ENCODE measurements at places on chromosomes 11 and 22. TPM values are rescaled to one million over a fixed set of nuclear protein-coding genes. Genes with fewer than 3 reads are reported as not detected.
A peak's percentile ranks its signal among the peaks of the same experiment; 100 is the strongest.

The APOBEC3B gene
- total RNA-seq: 6.8 TPM

GRCh38 chr11:57776577-57777210, 15.1 kb downstream of the CTNND1 start:
- no peaks in the 10 kb centered on the region for H3K27me3 ChIP-seq
- H3K4me1 ChIP-seq: peaks cover 5% of the 10 kb centered on the region
- DNase-seq: no peak
- no peak overlapping the region for H3K4me3 ChIP-seq
- H3K36me3 ChIP-seq: no peaks in the 10 kb centered on the region

The PRR33 gene
- total RNA-seq: not detected

The NOX4 gene
- 0.80 TPM for total RNA-seq

- no peak overlapping the region for H3K27ac ChIP-seq
- peaks cover 88% of the 10 kb centered on the region for H3K36me3 ChIP-seq
- no peaks in the 10 kb centered on the region for H3K27me3 ChIP-seq
These were observed 17.2 kb downstream of the POLR3H start for GRCh38 chr22:41526830-41527799.

The SLC16A8 gene
- 1.3 TPM for total RNA-seq

GRCh38 chr11:91761406-91762025, 463.1 kb upstream of the FAT3 start:
- no peak for DNase-seq
- H3K4me3 ChIP-seq: no peak overlapping the region
- H3K27me3 ChIP-seq: no peaks in the 10 kb centered on the region
- no peak overlapping the region for H3K27ac ChIP-seq
- H3K4me1 ChIP-seq: no peaks in the 10 kb centered on the region

DNA sequence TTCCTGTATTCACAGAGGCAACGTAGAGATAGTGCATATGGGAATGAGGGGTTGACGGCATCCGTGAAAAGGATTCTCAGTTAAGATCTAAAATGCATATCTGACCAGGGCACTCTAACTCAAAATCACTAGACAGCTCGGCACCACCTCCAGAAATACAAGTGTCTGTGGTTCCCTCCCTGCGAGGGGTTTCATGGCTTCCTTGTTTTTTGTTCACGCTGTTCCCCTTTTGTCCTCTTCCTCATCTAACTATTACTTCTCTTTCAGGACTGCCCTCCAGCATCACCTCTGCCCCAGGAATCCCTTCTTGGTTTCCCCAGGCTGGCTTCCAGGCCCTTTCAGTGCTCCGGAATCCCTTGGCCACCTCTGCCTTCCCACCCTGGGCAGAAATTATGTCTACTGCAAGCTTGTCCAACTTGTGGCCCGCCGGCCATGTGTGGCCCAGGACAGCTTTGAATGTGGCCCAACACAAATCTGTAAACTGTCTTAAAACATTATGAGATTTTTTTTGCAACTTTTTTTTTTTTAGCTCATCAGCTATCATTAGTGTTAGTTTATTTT, 159.9 kb downstream of the FBXO7 start:
- H3K27me3 ChIP-seq: no peaks in the 10 kb centered on the region
- no peaks in the 10 kb centered on the region for H3K36me3 ChIP-seq
- DNase-seq: no peak
- peaks cover 18% of the 10 kb centered on the region for H3K4me1 ChIP-seq
- H3K27ac ChIP-seq: no peak overlapping the region

GRCh38 chr11:60925868-60926267, 1.6 kb downstream of the TMEM132A start:
- no peak overlapping the region for H3K4me3 ChIP-seq
- H3K4me1 ChIP-seq: peaks cover 7% of the 10 kb centered on the region
- no peak overlapping the region for H3K27ac ChIP-seq
- peaks cover 25% of the 10 kb centered on the region for H3K36me3 ChIP-seq
- H3K27me3 ChIP-seq: peaks cover 74% of the 10 kb centered on the region
- DNase-seq: no peak

The PGA4 gene
- total RNA-seq: 0.66 TPM

GRCh38 chr22:45064313-45065278, 54.8 kb upstream of the PHF21B start:
- no peak overlapping the region for H3K4me3 ChIP-seq
- H3K4me1 ChIP-seq: peaks cover 3% of the 10 kb centered on the region
- H3K27ac ChIP-seq: peak overlapping the region; percentile 58
- DNase-seq: peak; percentile 28
- H3K36me3 ChIP-seq: no peaks in the 10 kb centered on the region

DNA sequence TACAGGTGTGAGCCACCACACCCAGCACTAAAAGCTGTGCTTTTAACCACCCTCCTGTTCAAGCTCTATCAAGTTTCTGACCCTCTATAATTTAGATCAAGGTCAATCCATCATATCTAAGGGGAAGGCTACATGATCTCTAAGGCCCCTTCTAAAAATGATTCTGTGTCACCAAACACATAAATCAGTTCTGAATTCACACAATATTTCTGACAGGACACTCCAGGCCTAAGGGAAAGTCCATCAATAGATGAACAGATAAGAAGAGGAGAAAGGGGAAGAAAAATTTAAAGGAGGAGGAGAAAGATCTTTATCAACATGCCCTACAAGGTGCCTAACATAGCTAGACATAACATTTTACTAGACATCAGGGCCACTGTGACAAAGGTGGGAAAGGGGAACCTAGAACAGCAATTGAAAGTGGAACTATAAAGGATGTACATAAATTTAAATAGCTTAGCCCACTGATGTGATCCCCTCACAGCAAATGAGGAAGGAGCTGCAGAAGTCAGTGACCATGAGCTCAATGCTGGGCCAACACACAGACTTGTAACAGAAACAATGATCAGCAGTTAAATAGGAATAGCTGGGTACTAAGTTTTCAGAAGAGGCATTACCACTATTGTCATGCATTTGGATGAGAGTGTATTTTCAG, 4.7 kb downstream of the PRCP start:
- H3K4me3 ChIP-seq: no peak overlapping the region
- H3K27ac ChIP-seq: no peak overlapping the region

DNA sequence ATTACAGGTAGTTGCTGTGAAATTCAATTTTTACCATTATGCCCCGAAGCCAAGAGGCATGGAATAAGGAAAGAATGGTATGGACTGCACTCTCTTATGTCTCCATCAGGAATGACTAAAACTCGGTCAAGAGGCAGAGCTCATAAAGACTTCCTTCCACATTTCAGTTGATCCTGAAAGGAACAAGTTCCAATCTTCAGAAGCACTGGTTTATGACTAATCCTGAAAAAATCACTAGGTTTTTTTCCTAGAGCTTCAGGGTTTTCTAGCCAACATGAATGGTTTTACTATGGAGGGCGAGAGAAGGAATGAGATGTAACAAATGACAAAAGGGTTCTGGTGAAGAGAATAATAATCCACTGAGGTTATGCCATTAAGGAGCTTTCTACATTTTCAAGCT, 832.2 kb downstream of the NTM start:
- no peak for DNase-seq
- no peak overlapping the region for H3K27ac ChIP-seq
- no peaks in the 10 kb centered on the region for H3K27me3 ChIP-seq
- no peaks in the 10 kb centered on the region for H3K36me3 ChIP-seq
- no peaks in the 10 kb centered on the region for H3K4me1 ChIP-seq
- no peak overlapping the region for H3K4me3 ChIP-seq

DNA sequence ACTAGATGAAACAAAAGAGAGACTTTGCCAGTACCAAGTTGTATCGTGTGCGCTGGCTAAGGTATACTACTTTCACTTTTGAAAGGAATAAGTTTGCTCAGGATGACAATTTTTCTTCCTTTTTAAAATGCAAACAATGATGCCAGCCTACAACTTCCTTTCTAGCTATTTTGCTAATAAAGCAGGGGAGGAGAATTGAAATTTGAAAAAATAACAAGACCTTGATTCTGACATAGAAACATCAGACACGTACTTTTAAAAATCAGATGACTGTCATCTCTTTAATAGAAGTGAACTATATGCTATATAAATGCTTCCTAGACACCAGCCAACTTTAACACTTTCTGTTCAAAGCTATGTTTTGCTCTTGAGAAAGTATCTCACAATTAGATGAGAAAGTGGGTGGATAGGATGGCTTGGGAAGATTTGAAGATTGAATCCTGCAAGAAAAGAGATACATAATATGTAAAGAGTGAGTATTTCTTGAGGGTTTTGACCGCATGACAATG, 41.7 kb upstream of the BLID start:
- DNase-seq: no peak
- peaks cover 4% of the 10 kb centered on the region for H3K4me1 ChIP-seq
- no peak overlapping the region for H3K4me3 ChIP-seq

- H3K4me1 ChIP-seq: peaks cover under 1% of the 10 kb centered on the region
- no peaks in the 10 kb centered on the region for H3K27me3 ChIP-seq
- H3K4me3 ChIP-seq: no peak overlapping the region
- H3K27ac ChIP-seq: no peak overlapping the region
- H3K36me3 ChIP-seq: no peaks in the 10 kb centered on the region
- DNase-seq: no peak
These were observed 97.3 kb downstream of the COMMD9 start for GRCh38 chr11:36191941-36192340.

DNA sequence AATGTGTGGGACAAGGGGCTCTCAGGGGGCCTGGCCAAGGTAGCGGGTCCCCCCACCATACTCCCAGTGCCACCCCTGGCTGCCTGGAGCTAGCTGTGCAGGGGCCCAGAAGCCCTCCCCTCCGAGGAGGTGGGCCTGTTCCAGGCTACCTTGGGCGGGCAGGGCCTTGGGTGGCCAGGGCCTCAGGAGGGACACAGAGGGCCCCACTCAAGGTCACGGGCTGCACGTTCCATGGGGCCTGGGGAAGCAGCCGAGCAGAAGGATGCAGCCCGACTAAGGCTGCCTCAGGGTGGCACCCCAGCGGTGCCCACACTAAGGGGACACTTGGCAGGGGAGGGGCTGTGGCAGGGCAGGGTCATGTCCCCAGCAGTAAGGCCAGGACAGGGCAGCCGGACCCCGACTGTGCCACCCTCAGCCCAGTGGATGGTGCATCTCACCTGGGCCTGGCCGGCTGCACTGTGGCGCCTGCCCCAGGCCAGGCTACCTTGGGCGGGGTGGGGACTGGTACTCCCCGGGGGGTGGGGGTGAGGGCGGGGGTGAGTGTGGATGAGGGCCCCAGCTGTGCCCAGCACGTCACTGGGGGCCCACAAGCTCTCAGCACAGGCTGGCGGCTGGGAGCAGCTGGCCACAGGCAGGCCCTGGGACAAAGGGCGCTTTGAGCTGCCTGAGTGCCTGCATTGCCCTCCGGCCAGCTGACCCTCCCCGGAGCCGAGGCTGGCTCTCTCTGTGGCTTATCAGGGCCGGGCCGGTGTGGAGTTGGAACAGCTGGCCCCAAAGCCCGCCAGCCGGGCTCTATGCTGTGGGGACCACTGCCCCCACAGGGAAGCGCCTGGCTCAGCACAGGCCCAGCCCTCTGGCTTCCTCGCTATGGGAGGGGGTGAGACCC, 117.1 kb downstream of the KCNQ1 start:
- H3K36me3 ChIP-seq: no peaks in the 10 kb centered on the region
- no peak for DNase-seq
- H3K27me3 ChIP-seq: no peaks in the 10 kb centered on the region
- no peak overlapping the region for H3K27ac ChIP-seq
- H3K4me3 ChIP-seq: no peak overlapping the region

DNA sequence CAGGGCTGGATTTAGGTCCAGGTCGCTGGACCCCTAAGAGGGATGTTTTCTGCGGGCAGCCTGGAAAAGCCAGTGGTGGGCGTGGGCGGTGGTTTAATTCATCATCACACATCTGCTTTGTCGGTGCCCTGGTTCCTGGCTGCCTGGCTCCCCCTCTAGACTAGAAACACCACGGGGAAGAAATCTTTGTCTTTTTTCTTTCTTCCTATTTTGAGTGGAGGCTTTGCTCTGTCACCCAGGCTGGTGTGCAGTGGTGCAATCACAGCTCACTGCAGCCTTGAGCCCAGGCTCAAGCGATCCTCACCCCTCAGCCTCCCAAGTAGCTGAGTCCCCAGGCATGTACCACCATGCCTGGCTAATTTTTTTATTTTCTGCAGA, 86.6 kb upstream of the LINC01488 start:
- no peak for DNase-seq
- H3K4me3 ChIP-seq: no peak overlapping the region
- no peaks in the 10 kb centered on the region for H3K27me3 ChIP-seq

DNA sequence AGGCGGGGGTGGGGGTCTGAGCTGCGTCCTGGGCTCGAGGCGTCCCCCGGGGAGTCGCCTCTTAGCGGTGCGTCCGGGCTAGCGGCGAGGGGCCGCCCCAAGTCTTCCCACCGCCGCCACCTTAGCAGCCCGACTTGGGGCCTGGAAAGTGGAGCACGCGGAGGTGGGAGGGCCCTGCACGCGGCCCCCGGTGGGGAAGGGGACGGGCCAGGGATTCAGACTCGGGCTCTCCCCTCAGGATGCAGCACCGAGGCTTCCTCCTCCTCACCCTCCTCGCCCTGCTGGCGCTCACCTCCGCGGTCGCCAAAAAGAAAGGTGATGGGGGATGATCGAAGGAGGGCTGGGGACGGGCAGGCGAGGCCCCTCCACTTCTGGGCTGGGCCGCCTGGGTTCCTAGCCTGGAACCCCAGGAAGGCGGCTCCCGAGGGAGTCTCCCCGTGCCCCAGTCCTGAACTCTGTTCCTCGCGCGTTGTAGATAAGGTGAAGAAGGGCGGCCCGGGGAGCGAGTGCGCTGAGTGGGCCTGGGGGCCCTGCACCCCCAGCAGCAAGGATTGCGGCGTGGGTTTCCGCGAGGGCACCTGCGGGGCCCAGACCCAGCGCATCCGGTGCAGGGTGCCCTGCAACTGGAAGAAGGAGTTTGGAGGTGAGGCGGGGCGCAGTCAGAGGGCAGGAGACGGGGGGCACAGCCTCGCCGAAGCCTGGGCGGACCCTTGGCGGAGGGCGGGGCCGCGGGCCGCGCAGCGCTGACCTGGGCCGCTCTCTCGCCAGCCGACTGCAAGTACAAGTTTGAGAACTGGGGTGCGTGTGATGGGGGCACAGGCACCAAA, 563 bp downstream of the MDK start:
- DNase-seq: no peak
- H3K36me3 ChIP-seq: peaks cover 15% of the 10 kb centered on the region
- peaks cover 20% of the 10 kb centered on the region for H3K4me1 ChIP-seq
- peaks cover 16% of the 10 kb centered on the region for H3K27me3 ChIP-seq

- peaks cover 2% of the 10 kb centered on the region for H3K4me1 ChIP-seq
- H3K4me3 ChIP-seq: no peak overlapping the region
These were observed 19.7 kb downstream of the ZNRF3 start for GRCh38 chr22:28903080-28903479.

DNA sequence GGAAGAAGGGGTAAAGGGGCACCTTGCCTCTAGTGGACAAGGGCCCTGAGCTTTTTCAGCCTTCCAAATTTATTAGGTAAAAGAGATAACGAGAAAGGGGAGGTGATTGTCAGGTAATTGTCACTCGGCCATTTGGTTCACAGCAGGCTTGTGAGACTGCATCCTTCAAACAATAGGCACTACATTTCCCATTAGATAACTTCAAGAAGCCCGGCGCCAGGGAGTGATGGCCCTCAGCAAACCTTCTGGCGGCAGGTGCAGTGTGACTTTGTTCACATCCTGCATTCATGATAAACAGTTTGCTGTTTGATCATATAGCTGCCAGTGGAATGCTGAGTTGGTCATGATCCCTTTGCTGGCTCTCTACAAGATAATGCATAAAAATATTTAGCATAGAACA, 185.1 kb downstream of the CWF19L2 start:
- H3K27ac ChIP-seq: no peak overlapping the region
- H3K4me1 ChIP-seq: no peaks in the 10 kb centered on the region
- no peaks in the 10 kb centered on the region for H3K27me3 ChIP-seq

All from thymus (tissue), 14 donors.